ENCODE measurements at places on chromosomes 13 and 19. TPM values are rescaled to one million over a fixed set of nuclear protein-coding genes. Genes with fewer than 3 reads are reported as not detected.

Gene ANO8
- total RNA-seq: 7.7 TPM

Gene CGB5
- total RNA-seq: not detected

Gene ZIM2
- total RNA-seq: 4.9 TPM

Gene CGB7
- total RNA-seq: not detected

Gene TEX26
- not detected for total RNA-seq

Gene ICAM1
- total RNA-seq: 25.9 TPM

Gene TPTE2
- not detected for total RNA-seq

Gene SIGLEC10
- 1.3 TPM for total RNA-seq

Gene ZNF471
- 14.5 TPM for total RNA-seq

Gene CD37
- 4.4 TPM for total RNA-seq

Gene NLRP9
- total RNA-seq: 0.28 TPM

Gene TTC9B
- total RNA-seq: not detected

Gene RFPL4AL1
- total RNA-seq: not detected

Gene SELENOV
- total RNA-seq: not detected

Gene ZNF44
- total RNA-seq: 5.0 TPM

Gene PSPN
- 0.26 TPM for total RNA-seq

Gene THSD8
- 4.1 TPM for total RNA-seq

Gene LAIR1
- total RNA-seq: 7.6 TPM

Gene ADGRE3
- total RNA-seq: not detected

Gene ZNF682
- total RNA-seq: 3.5 TPM
